Myocyte (in vitro differentiated cells): ENCODE measurements at places on chromosomes 6 and 20. TPM values are rescaled to one million over a fixed set of nuclear protein-coding genes. Genes with fewer than 3 reads are reported as not detected.

Gene PTCHD4
- 19.2 and 26.4 TPM in 2 replicates for total RNA-seq

Gene PI16
- not detected in 2 replicates for total RNA-seq

Gene SOD2
- 177 and 208 TPM in 2 replicates for total RNA-seq

Gene F13A1
- total RNA-seq, result 757 and 1,086 TPM in 2 replicates

Gene BEND6
- 8.6 and 12.0 TPM in 2 replicates for total RNA-seq

Gene AVP
- not detected in 2 replicates for total RNA-seq

Gene CTSA
- 218 and 227 TPM in 2 replicates for total RNA-seq

Gene PTCRA
- not detected in 2 replicates for total RNA-seq

Gene CTCFL
- not detected in 2 replicates for total RNA-seq

Gene SLC17A4
- not detected in 2 replicates for total RNA-seq

Gene HLA-DQB2
- not detected in 2 replicates for total RNA-seq

Gene NCOA5
- 21.4 and 22.9 TPM in 2 replicates for total RNA-seq

Gene FOXP4
- 3.1 and 7.1 TPM in 2 replicates for total RNA-seq

DNA sequence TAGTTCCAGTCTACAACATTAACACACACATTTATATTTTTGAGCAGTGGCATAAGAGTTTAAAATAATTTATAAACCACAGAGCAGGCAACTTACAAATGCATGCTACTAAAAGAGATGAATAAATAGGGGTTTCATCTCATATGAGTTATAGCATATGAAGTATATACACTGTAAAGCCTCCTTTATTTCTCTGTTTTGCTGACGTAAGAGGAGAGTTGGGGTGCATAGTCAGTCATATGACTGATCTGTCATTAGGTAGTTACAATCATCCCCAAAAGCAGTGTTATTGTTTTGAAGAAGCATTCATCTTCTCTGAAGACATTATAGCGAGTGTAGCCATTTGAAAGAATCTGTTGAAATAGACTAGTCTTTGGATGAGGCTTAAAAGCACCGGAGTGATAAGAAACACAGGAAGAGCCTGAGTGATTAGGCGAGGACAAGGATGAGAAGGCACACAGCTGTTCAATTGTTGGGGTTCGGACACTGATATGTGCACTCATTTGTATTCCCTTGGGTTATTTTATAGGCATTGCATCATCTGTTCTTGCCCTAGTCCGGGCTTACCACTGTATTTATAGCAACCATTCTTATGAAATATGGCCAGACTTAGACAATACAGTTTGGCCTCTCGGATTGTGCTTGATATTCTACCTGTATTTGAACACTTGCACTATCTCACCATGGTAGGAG, 325.7 kb downstream of the SAMD5 start:
- peak; percentile 53 for DNase-seq

DNA sequence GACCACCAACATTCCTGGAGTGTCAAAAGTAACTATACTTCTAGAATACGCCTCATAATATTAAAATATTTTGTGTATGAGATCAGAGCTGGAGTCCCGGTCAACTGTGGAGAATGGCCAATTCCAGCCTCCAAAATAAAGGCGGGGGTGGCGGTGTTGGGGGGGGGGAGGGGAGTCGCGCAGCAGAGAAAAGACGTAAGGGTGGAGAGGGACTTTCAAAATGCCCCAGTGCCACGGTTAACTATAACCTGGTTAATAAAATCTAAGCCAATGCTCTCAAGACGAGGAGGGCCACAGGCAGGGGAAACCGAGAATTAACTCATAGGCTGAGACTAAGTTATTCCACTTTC, 1.3 kb downstream of the NUP153 start:
- peak; percentile 71 for DNase-seq

- DNase-seq, result no peak
These were observed 67.9 kb downstream of the TRMT11 start for GRCh38 chr6:126054258-126054702.

GRCh38 chr6:24353861-24354260, 4.0 kb downstream of the DCDC2 start:
- no peak for DNase-seq

GRCh38 chr6:17945111-17945510, 42.3 kb downstream of the KIF13A start:
- DNase-seq, result no peak

GRCh38 chr6:6781172-6781872, 192.8 kb downstream of the LY86 start:
- peak; percentile 58 for DNase-seq

DNA sequence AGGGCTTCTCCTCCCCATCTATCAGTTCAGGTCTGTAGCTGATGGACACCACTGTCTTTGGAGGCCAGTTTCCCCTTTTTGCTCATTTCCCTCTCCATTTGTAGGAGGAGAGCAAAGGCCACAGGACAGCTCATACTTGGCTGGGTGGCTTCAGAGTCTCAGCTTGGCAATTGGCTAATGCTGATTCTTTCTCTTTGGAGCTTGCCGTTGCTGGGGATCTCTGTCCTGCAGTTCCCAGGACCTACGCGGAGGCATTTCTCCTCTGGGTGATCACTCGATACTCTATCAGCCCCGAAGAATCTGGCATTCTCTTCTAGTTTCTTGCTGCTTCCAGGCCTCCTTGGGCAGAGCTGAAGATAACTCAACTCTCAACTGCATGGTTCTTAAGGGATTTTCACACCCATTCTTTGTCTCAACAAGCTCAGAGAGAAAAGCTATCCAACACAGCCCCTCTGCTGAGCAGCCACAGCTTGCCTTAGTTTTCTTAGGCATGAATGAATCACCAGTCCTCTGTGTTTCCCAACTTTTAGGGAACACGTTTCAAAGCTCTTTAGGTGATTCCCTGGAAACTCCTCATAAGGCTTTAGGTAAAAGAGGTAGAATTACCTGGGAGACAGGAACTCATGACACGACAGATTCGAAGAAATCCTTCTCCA, 19.2 kb upstream of the SSR1 start:
- no peak for DNase-seq

GRCh38 chr6:96704713-96705112, 132.6 kb downstream of the GPR63 start:
- DNase-seq, result peak; percentile 22

GRCh38 chr6:51529240-51529639, 558.2 kb downstream of the PKHD1 start:
- DNase-seq, result no peak

- no peak for DNase-seq
These were observed 17.1 kb upstream of the DHX35 start for GRCh38 chr20:38945012-38945411.

GRCh38 chr6:474453-475185, 83.1 kb downstream of the IRF4 start:
- no peak for DNase-seq

GRCh38 chr6:162099685-162100084, 627.9 kb downstream of the PRKN start:
- DNase-seq, result peak; percentile 54

- DNase-seq, result no peak
These were observed 193.9 kb downstream of the MMUT start for GRCh38 chr6:49269190-49269589.

GRCh38 chr6:75946146-75946831, 126.2 kb downstream of the IMPG1 start:
- DNase-seq, result no peak

GRCh38 chr6:83510791-83511190, 1.5 kb upstream of the PRSS35 start:
- DNase-seq, result no peak

DNA sequence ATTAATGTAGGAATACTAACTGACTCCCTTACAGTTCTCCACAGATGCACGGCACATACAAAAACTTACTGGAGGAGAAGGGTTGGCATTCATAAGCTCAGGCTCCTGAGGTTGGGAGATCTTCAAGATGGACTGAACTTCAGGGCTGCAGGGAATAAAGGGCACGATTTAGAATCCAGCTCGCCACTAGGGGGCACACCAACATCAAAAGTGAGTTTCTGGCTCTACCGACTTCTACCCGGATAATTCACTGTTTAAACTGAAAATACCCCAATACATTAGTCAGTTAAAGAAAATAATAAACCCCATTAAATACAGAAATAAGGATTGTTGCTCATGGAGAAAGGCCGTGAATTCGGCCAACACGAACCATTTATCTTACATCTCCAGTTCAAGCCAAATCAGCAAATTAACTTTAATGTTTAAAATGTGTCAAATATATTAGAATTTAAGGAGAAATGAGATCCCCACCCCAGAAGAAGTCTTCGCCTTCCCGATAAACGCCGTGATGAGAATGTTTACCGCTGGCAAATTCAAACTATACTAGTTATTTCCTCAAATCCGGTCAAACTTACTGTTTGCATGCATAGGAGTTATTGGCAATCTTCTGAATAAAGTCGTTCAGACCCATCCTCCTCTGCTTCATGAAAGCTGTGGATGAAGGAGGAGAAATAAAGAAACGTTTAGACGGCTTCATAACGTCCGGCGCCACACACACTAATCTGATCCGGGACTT, 121.7 kb upstream of the SLC2A12 start:
- peak; percentile 90 for DNase-seq

GRCh38 chr20:48667889-48668413, 159.8 kb downstream of the PREX1 start:
- DNase-seq, result no peak

DNA sequence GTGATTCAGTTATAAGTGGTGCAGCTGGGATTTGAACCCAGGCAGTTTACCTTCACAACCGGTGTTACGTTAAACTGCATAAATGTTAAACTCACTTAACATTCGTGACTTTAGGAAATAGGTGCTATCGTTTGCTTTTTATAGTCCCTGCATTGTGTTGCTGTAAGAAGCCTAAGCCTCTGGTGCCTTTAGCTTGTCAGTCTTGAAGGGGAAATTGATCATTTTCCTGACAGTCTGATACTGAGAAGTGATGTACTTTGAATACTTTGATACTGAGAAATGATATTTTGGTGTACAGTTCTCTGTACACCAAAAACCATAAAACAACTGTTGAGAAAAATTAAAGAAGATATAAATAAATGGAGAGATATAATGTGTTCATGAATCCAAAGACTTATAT, 52.5 kb upstream of the NEDD9 start:
- DNase-seq, result no peak

DNA sequence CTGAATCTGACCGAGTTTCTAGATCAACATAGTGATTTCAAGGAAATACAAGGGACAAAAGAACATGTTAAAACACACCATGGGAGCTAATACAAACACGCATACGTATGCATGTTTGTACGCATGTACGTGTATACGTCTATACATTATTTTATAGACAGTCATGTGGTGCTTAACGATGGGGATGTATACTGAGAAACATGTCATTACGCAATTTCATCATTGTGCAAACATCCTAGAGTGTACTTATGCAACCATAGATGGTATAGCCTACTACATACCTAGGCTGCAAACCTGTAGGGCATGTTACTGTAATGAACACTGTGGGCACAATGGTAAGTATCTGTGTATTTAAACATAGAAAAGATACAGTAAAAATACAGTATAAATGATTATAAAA, 25.0 kb upstream of the NELFCD start:
- no peak for DNase-seq

- DNase-seq, result no peak
These were observed 193.5 kb upstream of the SPTLC3 start for GRCh38 chr20:12815231-12815768.

DNA sequence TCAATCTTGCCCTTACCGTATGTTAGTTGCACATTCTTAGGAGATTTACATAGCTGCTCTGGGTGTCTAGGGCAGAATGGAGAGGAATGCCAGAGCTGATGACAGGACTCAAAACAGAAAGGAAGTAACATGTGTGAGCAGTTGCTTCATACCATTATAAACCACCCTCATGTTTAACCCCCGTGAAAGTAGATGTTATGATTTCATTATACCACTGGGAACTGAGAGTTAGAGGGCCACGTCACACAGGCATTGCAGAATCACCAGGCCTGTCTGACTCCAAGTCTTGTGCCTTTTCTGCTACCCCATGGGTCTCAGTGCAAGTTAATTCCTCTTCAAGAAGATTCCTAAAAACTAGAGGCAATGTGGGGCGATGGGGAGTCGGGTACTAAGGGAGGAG, 23.5 kb upstream of the SIM1 start:
- peak; percentile 63 for DNase-seq

DNA sequence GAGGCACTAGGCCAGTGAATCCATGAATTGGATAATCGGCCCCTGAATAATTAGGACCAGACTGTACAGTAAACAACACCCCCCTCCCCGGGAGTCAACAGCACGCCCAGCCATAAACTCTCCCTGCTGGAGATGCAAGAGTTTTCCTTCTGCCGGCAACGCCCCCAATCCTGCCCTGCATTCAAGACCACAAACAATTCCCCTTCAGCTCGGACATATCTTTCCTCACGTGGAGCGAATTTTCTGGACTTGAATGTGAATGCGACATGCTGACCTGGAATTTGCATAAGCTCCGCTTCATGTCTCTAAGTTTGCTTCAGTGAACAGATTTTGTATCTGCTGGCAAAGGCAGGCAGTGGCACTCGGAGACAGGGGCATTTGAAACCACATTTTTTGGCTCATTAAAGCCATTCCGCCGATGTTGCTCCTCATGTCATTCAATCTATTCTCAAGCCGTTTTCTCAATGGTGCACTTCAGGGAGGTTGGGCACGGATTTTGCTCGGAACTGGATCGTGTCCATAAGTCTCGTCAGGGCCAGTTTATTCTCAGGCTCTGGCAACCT, 38.0 kb upstream of the GMPR start:
- DNase-seq, result no peak

DNA sequence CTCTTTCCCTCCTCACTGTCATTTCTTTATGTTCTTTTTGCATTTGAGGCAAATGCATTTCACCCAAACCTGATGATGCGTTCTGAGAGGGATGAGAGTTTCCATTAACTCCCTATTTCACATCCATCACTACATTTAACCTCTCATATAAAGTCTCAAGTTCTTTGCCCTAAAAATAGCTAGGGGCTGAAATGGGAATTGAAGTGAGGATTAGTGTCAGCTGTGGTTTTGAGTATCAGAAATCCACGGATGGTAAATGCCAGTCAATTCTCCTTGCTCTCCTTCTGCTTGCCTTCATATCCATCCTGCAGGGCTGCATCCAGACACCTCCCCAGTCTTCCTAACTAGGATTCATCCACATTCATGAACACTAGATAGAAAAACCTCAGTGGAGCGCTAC, 10.0 kb upstream of the DTNBP1 start:
- DNase-seq, result no peak

DNA sequence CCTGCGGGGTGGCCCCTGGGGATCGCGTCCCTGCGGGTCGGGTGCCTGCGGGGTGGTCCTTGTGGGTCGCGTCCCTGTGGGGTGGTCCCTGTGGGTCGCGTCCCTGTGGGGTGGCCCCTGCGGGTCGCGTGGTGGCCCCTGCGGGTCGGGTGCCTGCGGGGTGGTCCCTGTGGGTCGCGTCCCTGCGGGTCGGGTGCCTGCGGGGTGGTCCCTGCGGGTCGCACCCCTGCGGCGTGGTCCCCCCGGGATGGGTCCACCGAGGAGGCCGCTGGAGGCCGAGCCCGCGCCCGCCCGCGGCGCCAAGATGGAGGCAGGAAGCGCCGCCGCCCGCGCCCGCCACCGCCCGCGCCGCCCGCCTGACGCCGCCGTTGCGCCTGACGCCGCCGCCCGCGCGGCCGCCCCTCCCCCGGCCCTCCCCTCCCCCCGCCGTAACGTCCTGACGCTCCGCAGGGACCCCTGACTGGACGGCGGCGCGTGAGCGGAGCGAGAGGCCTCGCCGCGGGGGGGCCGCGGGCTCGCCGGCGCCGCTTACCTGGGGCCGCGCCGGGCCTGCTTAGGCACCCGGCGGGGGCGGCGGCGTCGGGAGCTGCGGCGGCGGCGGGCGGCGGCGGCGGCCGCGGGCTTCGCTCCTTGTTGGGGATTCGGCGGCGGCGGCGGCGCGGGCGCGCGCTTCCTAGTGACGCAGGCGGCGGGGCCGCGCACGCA, at the start of gene GMEB2:
Gene GMEB2, minus strand, starts transcription at position 678 of the 705 bp plus-strand sequence. CDS start 7,704 bp downstream, outside the sequence.
- DNase-seq, result peak; percentile 76

- no peak for DNase-seq
These were observed 97.8 kb downstream of the JARID2 start for GRCh38 chr6:15343490-15344191.

- peak; percentile 3 for DNase-seq
These were observed 374.1 kb upstream of the MANEA start for GRCh38 chr6:95203153-95203754.
